ENCODE measurements at places on chromosomes 1 and 21. TPM values are rescaled to one million over a fixed set of nuclear protein-coding genes. Genes with fewer than 3 reads are reported as not detected.

The DCLRE1B gene
- 6.6 TPM for total RNA-seq

The PRDX6 gene
- 201 TPM for total RNA-seq

The C1orf115 gene
- total RNA-seq = 35.3 TPM

The TNNT2 gene
- total RNA-seq = 6.4 TPM

The LAPTM5 gene
- 424 TPM for total RNA-seq

The AKNAD1 gene
- total RNA-seq = 0.67 TPM

The FCER1G gene
- 158 TPM for total RNA-seq

The ARHGEF11 gene
- total RNA-seq = 41.1 TPM
